ENCODE measurements at places on chromosomes 6 and 20.

DNA sequence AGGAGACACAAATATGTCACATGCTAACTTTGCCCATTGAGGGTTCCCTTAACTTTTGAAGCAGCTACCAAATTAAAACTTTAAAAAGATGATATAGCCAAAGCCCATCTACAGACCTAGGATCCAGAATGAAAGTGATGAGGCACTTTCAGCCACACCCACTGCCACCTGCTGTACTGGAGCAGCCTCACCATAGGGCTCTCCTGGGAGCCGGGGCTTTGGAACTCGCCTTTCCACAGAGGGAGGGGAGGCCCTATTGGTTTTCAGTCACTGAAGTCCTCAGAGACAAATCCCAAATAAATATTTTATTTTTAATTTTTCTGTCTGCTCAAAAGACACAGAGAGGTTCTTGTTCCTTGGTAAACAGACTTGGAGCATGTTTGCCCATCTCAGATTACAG, 238.1 kb upstream of the TAB2 start:
- DNase-seq: no peak

GRCh38 chr6:41785254-41785653, 2.2 kb upstream of the TOMM6 start:
- no peak for DNase-seq

GRCh38 chr6:36980876-36981619, 4.9 kb downstream of the MTCH1 start:
- no peak for DNase-seq

GRCh38 chr6:151917531-151918329, 110.2 kb downstream of the ESR1 start:
- no peak for DNase-seq

- no peak for DNase-seq
Measured at GRCh38 chr6:88298066-88298845, 132.1 kb upstream of the CNR1 start.

DNA sequence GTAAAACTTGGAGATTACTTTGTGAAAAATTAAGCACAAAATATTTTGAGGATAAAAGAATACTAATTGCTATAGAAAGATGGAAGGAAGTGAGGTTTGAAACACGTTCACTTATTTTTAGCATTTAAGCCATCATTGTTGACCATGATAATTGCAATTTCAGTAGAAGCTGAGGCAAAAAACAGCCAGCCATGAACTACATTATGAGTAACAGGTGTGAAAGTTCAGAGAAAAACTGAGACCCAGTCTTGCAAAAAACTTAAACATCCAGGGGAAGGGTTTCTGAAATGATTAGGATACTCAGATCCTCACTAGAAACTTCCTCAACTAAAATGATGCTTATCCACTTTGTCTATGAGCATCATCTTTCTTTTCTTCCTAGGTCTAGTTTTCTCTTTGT, 619.4 kb downstream of the PHF3 start:
- DNase-seq: no peak

Measured in Karpas-422 (cell line).